ENCODE measurements at places on chromosomes 3 and 15.
A peak's percentile ranks its signal among the peaks of the same experiment; 100 is the strongest.

DNA sequence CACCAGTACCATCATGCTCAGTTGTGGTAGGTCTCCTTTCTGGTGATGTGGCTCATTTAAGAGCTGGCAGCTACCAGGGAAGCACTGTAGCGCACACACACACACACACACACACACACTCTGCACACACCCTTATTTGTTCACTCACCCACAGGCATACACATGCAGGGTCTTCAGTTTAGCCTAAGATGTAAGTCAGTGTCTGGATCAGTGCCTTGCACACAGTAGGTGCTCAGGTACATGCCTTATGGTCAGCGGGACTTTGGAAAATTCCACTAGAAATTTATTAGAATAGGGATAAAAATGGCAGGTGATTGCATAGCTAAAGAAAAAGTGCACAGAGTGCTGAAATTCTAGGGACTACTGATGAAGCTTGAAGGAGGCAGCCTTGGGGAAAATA is 23.6 kb downstream of the XYLB start:
- no peak for DNase-seq

DNA sequence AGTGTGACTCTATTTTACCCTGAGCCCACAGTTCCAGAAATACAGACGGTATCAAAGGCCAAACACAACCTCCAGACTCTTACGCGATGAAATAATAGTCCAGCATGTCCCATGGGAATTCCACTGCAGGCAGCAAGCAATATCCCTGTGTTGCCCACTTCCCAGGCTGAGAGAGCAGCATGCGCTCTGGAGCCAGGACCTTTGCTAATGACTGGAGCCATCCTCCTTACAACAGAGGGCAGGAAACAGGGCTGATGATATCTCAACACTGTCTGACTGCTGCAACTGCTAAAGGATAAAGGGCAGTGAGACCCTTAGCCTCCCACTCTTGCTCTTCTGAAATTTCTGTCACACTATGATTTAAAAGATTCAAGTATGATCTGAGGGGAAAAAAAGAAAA is 34.8 kb downstream of the MCF2L2 start:
- DNase-seq, result no peak

DNA sequence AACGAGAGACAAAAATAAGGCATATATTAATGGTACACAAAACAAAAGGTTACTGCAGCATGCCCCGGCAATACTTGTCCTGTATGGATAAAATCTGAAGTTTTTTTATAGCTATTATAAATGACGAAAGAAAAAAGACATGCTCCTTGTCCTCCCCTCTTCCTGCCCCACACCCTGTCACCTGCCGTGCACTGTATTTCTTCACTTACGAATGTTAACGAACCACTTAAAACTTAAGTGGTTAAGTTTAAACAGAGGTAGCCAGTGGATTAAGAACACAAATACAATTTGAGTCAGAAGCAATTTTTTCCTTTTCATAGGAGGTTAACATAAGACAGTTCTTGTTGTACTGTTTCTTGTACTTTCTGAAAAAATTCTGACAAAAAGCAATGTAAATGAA is 799.1 kb upstream of the NECTIN3 start:
- no peak for DNase-seq

- no peak for DNase-seq
Observed at GRCh38 chr3:31777887-31778286, 203.2 kb downstream of the OSBPL10 start.

DNA sequence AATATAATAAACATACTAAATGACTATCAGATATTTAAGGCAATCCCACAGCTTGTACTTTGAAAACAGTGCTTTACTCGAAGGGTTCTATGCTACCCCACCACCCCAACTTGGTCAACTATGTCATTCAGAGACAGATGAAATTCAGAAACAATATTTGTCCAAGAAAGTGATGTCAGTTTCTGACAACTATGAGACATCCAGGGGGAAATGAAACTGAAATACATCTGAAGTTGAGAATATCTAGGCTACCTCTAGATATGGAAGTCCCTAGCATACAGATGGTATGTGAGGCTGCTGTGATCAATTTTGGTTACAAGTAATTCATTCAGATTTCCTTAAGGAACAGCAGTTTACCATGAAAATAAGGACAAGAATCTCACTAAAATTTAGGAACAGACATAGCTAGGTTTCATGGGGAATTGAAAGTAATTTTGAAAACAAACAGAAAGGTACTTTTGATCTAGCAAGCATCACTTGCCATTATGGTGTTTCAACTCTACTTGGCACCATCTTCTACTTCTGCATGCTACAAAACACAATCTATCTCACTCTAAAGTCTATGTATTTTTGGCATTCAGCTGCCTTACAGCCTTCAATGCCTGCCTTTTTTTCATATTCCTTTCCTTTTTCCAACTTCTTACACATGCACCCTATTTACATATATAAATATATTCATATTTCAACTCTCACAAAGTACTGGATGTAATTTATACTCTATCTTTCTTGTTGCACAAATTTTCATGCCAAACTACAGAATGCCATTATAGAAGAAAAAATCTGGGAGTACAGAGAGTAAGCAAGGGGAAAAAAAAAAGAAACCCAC is 21.7 kb downstream of the ATG3 start:
- DNase-seq, result no peak

DNA sequence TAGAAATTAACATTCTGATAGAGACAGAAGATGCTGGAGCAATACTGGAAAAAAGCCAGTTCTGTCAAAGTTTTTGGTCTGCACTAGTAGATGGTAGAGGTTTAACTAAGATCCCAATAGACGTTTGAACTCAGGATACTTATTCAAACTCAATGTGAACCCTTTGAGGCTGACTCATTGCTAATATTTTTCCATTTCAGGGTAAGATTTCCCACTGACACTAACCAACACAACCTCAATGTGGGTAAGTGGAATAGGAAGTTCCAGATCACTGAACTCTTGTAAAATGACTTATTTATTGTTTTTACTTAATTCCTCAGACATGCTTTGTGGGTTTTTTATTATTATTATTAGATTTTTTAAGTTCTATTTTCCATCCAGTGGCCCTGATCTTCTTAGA is 1024.8 kb downstream of the EPHA3 start:
- DNase-seq, result no peak

DNA sequence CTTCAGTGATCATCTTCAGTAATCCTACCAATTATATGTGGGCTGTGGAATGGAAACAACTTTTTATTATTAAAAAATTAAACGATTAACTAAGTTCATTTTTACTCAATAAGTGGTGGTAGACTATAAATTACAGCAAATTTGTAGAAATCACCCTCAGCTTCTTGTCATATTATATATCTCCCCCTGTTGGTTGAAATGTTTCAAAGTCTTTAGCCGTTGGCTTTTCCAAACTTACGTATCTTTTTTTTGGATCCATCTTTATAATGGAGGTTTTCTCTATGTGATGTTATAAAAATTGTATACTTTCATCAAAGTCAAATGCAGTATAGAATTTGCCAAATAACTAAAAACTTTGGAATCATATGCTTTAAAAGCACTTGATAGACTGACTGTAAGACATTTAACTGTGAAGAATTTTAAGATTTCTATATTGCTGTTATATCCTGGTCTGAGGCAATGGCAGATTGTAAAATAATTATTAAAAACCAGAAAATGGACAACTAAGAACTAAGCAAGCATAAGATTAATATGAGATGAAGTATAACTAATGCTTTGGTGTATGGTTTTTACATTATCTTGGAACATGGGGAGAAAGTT is 44.7 kb downstream of the ATP11B start:
- peak; percentile 56 for DNase-seq

DNA sequence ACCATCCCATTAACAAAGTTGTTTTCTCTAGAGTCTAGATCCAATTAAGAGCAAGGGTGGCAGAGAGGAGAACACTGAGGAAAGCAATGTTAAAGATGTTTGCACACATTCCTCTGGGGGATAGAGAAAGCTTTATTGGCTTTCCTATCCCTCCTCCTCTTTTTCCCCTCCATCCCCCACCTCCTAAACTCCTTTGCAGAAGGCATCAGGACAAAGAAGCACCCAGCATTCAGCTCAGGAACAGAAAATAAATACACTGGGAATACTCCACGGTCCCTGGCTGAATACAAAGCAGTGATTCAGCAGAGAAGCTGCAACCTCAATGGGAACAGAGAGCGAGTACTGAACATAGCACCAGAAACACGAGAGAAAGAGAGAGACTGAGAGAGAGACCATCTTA is 21.9 kb downstream of the LSAMP start:
- peak; percentile 87 for DNase-seq

- no peak for DNase-seq
Observed at GRCh38 chr3:170889630-170890029, 18.8 kb downstream of the EIF5A2 start.

GRCh38 chr3:153162513-153163392 is 727 bp downstream of the RAP2B start:
- DNase-seq, result peak; percentile 61

GRCh38 chr3:64551697-64552096 is 136.1 kb downstream of the ADAMTS9 start:
- DNase-seq, result no peak
